ENCODE measurements at places on chromosomes 11 and 22.

GRCh38 chr11:8871171-8871775 is 39.7 kb upstream of the AKIP1 start:
- DNase-seq: peak; percentile 97

DNA sequence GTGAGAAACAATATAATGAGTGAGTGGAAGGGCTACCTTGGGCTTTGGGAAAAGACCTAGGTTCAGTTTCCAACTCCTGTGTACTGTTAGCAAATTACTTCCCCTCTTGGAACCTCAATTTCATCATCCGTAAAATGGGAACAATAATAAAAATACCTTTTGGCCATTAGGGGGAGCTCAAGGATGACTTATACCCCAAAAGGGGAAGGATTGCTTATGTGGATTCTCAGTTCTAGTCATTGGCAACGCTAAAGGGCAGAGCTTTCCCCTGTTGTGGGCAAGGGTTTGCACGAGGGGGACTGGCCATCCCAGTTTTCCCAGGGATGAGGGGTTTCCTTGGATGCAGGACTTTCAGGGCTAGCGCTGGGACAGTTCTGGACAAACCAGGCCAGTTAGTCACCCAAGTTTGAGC is 3.1 kb upstream of the COMMD9 start:
- DNase-seq: peak; percentile 52

DNA sequence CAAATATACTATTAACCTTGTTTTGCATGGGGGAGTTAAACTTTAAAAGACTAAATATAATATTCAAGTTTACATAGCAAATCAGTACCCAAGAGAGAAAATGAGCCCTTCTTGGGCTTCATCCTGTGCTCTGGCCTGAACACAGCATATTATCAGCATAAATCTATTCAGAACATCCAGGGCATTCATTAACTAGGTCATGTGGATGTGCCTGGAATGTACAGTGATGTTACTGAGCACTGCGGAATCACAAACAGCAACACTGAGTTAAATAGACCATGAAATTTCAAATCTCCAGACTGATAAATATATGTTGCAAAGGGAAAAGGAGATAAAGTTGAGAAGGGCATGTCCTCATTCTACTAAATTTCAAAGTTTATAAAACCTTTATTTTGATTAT is 426.4 kb downstream of the AASDHPPT start:
- DNase-seq: no peak

DNA sequence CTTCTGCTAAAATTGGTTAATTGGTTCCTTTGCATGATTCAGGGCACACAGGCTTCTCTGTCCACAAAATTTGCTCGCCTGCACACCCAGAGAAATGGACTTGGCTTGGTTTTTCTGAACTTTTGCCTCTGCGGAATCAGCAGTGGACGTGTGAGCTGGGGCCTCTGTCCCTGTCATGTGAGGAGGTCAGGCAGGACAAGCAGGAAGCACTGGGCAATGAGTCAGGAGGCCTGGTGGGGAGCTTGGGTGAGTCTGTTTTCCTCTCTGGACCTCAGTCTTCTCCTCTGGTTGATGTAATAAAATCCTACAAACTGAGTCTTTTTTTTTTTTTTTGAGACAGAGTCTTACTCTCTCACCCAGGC is 10.4 kb upstream of the CELSR1 start:
- DNase-seq: peak; percentile 94

DNA sequence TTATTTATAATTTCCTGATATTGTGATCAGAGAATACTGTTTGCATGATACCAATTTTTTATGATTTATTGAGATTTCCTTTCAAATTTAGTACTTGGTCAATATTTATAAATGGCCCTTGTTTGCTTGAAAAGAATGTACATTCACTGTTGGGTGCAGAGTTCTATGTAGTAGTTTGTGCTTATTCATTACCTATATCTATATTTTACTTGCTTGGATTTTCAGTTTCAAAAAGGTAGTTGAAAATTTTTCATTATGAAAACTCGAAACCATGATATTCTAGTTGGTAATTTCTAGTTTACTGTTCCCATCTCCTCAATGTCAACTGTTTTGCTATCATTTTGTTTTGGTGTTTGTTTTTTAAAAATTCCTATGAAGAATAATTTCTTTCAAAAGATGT is 155.7 kb downstream of the AASDHPPT start:
- DNase-seq: no peak

DNA sequence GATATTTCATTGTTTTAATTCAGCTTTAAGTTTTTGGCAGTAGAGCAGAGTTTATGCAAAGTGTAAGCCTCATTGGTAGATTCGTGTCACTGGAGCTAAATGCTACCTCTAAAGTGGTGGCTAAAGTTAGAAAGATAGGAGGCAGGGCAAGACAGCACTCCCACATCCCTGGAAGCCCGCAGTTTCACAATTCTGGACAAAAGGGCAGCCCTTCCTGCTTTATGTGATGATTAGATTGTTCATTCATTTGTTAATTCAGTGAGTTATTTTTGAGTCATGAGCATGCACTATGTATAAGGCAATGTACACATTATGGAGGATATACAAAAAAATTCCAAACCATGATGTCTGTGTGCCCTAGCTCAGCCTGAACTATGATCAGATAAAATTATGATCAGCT is 52.1 kb upstream of the EIF3M start:
- no peak for DNase-seq

DNA sequence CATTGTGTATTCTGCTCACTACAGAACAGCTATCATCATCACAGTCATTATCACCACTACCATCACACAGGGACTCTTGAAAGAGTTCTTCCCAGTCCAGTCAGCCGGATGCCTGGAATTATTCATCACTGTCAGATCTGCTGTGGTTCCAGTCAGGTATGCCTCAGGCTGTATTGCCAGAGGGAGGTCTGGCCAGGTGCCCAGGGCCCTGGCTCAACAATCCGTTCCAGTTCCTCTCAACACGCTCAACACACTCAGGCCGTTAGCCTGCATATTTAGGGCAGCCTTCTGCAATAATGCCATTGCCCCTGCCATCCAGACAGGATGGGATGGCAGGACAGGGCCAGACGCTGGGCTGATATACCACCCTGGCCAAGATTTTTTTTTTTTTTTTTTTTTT is 28.6 kb upstream of the RASL10A start:
- peak; percentile 69 for DNase-seq

DNA sequence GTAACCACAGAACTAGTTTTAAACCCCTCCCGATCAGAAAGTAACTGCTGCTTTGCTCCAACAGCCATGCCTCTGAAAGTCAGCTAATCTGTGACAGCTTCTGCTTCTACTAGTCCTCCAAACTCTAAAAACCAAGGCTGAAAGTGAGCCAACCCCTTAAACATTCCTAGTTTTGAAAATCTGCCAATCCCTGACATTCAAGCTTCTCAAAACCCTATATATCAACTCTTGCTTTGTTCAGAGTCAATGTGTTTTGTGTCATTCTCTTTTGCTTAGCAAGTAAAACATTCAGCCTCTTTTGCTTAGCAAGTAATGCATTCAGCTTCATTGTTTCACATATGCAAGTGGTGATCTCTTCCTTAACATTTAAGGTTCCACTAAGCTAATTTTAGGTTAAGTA is 56.9 kb downstream of the ATG16L2 start:
- no peak for DNase-seq

DNA sequence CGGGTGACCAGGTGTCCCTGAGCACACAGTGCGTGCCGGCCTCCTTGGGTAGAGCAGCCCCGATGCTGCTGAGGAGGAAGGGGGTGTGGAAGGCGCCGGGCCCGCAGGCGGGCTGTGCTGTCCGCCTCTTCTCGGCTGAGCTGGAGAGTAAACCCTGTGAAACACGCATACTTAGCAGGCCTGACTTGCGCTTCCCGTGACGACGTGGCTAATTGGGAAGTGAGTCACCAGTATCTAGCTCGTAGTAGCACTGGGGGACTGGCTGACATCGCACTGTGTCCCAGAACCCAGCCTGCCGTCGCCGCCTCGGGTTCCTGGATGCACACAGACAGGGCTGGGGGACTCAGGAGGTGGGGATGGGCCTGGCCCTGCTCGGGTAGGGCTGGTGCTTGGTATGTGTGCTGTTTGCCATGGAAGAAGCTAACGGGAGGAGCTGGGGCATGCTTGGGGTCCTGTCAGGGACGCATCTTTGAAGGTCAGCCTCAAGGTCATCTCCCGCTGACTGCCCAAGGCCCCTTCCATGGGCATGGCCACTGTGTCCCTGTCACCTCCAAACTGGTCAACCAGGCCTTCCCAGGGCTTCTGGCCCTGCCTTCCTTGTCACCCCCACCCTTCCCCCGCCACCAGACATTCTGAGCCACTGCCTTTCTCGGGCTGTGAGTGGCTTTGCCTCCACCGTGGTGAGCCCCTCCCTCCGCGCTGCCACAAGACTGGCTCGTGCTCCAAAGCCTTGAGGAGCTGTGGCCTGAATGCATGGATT is 1327.0 kb downstream of the BRD1 start:
- DNase-seq: no peak

DNA sequence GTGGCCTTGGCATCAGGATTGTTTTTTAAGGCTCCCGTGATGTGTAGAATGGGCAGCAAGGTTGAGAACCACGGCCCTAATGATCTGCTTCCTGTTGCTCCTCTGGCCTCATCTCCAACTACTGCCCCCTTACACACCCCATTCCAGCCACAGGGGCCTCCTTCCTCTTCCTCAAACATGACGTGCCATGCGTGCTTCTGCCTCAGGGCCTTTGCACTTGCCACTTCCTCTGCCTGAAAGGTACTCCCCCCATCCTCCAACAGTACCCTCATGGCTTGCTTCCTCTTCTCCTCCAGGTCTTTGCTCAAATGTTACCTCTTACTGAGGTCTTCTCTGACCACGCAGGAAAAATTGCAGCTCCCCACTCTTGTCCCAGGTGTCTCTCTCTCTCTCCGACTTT is 93.9 kb upstream of the CSNK2A3 start:
- no peak for DNase-seq

DNA sequence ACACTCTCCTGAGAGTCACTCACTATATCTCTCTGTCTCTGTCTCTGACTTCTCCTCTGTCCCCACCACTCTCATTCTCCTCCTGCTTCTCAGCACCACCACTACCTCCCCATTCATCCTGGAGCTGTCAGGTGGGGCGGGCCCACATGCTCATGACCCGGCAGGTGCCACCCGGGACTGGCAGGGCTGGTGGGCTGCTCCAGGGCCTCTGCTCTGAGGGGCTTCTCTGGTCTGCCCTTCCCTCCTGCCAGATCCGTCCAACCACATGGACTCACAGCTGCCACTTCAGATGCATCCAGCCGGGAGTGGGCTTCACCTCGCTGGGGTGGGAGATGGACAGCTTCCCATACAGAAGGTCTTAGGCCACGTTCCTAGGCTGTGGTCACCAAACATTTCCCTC is 4.8 kb upstream of the EMID1 start:
- no peak for DNase-seq

DNA sequence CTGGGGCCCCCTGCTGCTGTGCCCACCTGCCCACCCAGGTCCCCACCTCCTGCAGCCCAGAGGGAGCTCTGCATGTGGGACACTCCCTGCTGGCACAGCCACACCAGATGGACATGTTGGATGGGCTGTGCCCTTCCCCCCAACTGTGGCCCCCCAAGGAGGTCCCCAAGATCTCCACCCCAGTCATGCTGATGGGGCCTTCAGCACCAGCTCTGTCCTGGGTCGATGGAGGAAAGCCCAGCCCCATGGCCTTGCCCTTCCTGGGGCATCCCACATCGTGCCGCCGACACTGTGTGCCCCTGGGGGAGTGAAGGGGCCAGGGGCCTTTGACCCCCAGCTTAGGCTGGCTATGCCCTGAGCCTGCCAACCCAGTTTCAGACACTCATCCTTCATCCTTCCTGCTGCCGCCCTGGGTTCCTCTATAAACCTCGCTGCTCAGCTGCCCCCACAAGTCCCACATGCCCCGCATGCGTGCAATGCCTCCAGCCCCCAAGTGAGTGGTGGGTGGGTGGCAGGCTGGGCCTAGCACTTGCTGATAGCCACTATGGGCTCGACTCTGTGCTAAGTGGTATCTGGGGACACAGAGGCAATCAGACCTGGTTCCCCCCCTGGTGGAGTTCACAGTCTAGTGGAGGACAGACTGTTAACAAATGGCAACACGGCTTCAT is 3.9 kb upstream of the DPP3 start:
- DNase-seq: no peak

GRCh38 chr11:128663824-128664223 is 30.0 kb upstream of the FLI1 start:
- no peak for DNase-seq

DNA sequence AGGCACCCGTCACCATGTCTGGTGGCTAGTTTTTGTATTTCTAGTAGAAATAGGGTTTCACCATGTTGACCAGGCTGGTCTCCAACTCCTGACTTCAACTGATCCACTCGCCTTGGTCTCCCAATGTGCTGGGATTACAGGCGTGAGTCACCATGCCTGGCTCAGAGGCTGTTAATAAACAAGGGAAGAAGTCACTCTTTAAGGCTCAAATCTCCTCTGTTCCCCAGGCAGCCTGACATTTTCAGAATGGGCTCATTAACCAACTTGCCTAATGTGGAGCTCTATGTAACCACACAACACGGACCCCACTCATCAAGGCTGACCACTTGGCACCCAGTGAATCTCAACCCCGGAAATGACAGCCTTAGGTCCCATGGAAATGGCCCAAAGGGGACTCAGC is 24.1 kb downstream of the APOL3 start:
- peak; percentile 77 for DNase-seq

DNA sequence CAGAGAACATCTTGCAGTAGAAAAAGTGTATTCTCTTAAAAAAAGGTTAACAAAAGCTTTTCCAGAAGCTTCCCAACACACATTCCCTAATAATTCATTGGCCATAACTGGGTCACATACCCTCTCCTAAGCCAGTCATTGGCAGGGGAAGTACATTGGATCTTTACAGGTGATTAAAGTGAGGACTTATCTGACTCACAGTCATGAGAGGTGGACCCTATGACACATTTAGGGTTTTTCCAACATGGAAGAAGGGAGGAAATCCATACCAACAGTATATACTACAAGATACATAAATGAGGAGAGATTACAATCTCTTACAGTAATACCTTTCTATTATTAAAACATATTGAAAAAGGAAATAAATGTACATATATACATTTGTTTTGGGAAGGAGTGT is 72.2 kb downstream of the CCDC73 start:
- DNase-seq: no peak

GRCh38 chr11:10993186-10993585 is 135.3 kb upstream of the ZBED5 start:
- no peak for DNase-seq

DNA sequence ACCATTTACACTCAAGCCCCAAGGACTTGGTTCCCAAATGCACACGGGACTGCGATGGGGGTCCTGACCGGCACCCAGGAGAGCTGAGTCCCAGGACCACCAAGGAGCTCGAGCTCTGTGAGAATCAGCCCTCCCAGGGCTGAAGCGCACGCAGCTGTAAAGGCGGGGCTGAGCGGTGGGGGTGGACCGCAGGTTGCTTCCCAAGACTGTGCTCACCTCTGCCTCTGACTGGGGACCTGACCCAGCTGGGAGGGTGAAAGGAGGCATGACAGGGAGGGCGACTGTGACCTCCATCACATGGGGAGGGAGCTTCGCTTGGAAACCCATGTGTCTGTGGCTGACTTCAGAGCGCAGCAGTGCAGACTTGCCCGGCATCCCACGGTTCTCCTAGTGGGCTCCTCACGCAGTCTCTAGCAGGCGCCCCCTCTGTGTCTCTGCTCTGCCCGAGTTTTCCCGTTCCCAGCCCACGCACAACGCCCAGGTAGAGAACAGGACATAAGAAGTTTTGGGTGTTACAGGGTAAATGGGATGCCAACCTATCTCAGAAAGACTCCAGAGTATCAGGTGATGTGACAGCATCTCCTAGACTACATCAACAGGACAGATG is 15.4 kb upstream of the NAP1L4 start:
- no peak for DNase-seq

All from mesenchymal stem cell (in vitro differentiated cells and primary cell).